ENCODE measurements at places on chromosomes 12 and 14.

GRCh38 chr12:4996714-4997113 is 47.0 kb upstream of the KCNA5 start:
- no peak for DNase-seq

DNA sequence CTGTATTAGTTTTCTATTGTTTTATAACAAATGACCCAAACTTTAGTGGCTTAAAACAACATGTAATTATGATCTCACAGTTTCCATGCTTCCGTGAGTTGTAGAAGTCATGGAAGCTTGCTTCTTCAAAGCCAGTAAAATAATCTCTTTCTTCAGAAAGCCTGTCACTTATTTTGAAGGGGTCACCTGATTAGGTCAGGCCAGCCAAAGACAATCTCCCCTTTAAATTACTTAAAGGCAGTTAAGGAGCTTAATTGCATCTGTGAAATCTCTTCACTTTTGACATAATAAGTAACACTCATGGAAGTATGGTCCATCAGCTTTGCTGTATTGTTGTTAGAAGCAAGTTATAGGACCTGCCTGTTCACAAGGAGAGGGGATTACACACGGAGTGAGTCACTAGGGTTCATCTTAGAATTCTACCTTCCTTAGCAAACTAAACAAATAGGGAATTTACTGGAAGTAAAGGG is 89.8 kb downstream of the FAR2 start:
- DNase-seq = no peak

- no peak for DNase-seq
Measured at GRCh38 chr14:79502751-79503148, 708.6 kb downstream of the DIO2 start.

GRCh38 chr12:58349161-58349560 is 407.8 kb downstream of the ATP23 start:
- no peak for DNase-seq

DNA sequence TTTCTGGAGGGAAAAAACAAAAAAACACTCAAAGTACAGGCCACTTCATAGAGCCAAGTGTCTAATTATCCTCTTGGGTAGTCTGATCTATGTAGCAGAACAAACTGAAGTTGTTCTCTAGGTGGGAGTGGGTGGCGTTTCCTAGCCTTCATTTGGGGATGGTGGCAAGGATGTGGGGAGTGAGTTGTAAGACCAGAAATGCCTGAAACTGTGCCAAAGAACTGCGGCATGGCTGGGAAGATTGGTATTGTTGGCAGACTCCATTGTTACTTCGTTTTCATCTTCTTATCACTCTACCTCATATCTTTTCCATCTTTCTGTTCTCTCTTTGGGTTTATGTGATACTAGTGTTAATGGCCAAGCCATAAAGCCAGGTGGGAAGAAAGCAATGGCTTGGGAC is 177.3 kb upstream of the DDHD1 start:
- no peak for DNase-seq

DNA sequence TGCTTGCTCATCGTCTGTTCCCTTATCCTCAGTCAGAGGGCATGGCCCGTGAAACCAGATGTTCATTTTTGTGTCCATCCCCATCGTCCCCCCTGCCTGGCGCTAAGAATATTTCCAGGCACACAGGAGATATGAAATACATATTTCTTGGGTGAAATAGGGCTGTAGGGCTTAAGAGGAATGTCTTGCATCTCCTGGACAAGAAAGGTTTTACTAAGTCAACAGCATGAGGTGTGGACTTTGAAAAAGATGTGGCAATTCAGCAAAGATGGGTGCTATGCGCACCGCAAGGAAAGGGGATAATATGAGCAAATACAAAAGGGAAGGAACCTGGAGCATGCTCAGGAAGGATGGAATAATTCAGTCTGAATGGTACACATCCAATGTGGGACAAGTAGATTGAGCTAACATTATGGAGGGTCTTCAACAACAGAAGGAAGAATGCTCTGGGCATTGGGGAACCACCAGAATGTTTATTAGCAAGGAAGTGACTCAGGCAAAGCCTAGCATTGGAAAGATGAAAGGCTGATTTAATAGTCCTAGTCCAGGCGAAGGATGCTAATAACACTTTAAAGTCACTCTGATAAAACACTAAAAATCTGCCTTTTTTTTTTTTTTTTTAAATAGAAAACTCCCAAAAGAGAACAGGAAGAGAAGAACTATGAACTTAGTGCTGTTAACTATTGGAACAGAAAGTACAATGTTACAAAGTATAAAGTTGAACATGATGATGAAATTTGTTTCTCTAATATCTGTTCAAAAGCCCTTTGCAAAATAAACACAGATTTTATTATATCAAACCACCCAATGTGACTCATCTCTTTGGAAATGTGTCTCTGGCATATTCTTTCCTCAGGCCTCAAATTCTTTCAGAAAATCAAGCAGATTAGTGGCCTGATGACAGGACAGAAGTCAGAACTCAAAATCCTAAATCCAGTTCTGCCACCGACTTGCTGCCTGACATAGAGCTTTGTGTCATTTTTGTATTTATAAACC is 449.5 kb downstream of the BCAT1 start:
- no peak for DNase-seq

DNA sequence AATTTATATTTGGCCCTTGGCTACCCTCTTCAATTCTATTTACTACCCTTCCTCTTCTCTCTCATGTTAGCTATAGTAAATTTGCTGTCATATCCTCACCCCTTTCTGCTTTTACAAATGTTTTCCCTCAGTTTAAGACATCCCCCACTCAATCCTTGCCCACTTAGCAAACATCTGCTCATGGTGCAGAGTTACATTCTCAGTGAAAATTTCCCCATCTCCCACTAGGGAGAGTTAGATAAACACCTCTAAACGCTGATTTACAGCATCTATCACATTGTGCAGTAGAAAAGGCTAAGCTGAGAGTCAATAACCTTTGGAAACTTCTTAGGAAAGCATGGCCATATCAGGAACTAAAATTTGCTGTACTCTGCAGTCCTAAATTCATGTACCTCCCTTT is 69.0 kb downstream of the DENND5B start:
- DNase-seq = no peak

DNA sequence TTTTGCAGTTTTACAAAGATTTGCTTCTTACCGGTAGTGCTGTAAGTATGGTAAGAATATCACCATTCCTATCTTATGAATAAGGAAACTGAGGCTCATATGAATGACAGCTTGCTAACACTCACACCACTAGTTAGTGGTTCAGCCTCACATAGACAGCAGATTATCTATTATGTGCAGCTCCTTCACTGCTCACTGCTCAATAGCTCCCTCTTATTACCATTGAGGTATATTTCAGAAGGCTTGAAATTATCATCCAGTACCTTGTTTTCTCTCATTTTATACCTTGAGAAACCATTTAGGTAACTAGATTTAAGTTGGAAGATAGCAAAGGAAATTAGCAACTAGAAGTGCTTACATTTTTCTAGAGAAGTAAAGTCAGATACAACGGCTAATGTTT is 15.5 kb downstream of the RIC8B start:
- DNase-seq = no peak

DNA sequence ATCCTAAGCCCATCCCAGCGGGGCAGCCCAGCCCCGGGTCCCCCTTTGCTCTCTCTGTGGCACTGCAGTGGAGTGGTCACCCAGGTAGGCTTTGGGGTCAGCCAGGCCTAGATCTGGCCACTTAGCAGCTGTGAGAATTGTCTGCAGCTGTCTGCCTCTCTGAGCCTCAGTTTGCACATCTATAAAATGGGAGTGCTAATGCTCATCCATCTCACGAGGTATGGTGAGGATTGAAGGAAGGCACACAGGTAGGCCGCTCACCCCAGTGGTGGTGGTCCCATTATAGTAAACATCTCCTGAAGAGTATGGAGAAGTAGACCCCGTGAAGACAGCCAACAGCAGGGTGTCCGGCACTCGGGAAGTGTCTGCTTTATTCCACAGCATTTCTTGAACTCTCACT is 9.2 kb downstream of the FOXN4 start:
- DNase-seq = no peak

DNA sequence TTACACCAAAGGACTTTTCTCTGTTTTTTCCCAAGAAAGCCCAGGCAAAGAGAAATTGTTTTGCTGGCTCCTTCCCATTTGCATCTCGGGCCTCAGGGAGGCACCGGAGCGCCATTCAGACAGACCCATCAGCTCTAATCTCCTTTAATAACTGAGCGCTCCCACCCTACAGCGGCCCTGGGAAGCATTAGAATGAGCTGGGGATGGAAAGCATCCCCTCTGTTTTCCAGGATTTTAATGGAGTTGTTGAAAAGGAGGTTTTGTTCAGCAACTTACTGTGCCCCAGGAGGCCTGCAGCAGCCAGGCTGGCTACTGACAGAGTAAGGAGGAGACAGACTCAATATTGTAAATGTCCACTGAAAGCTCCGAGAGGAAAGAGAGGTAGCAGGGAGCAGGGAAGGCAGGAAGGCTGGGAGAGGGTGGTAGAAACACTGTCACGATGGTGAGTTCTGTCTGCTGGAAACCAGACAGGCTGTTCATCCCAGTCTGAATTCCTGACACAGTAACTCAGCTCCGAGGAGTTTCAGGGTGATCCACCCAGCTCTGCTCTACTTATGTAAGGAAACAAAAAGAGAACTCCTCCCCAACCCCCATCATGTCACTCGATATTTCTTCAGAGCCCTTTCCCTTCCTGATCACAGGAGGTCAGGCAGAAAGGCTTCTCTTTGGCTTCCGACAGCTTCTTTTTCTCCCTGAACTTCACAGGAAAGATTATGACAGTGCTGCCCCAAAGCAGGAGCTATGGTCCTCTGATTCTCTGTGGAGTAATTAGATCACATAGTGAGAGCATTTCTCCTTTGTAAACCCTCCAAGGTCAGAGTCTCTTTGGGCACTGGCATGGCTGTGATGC is 62.5 kb upstream of the TMEM132D start:
- DNase-seq = no peak

DNA sequence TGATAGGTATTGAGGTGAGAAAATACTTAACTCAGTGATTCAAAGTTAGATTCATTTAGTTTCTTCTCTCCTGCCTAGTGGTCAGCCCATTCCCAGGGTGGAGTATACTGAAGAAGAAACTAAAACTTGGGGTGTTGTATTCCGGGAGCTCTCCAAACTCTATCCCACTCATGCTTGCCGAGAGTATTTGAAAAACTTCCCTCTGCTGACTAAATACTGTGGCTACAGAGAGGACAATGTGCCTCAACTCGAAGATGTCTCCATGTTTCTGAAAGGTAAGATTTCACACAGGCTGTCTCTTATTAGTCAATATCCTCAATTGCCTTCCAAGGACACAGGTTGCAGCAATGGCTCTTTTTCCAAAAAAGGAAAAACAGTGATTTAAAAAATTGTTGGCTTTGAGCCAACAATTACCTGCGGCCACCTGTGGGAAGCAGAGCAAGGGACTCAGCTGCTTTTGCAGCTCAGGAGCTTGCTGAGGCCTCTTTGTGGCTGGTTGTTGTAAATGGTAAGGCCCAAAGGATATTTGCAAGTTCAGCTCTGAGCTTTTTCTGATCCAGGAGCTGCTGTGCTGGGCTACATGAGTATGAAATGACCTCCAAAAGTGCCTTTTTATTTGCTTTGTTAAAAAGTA is 33.9 kb downstream of the TPH2 start:
- no peak for DNase-seq

GRCh38 chr12:133120385-133121191 is 9.5 kb downstream of the ZNF891 start:
- no peak for DNase-seq

DNA sequence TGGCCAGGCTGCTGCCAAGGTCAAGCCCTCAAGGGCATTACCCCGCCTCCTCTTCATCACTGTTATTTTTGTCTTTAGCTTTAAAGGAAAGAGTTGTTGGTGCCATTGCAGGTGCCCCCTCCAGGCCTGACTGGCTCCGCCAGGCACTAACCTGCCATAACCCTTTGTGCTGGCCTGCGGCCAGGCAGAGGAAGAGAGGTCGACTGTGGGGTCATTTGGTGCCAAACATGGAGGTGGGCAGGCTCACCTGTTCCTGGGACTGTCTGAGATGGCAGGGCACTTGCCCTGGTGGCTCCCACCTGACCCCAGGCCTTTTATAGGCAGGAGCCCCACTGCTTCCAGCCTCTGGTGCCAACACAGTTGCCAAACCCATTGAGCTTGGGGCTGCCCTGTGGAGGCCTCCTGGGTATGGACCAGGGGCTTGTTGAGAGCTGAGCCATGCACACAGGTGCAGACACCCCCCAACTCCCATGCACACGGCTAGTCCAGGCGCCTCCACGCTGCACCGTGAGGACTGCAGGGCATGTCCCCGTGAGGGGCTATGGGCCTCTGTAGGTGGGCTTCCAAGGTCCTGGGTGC is 29.4 kb upstream of the PLD4 start:
- DNase-seq = no peak

- no peak for DNase-seq
Measured at GRCh38 chr12:3202734-3203446, 125.7 kb downstream of the TSPAN9 start.

GRCh38 chr12:66516561-66516960 is 162.3 kb downstream of the GRIP1 start:
- no peak for DNase-seq

DNA sequence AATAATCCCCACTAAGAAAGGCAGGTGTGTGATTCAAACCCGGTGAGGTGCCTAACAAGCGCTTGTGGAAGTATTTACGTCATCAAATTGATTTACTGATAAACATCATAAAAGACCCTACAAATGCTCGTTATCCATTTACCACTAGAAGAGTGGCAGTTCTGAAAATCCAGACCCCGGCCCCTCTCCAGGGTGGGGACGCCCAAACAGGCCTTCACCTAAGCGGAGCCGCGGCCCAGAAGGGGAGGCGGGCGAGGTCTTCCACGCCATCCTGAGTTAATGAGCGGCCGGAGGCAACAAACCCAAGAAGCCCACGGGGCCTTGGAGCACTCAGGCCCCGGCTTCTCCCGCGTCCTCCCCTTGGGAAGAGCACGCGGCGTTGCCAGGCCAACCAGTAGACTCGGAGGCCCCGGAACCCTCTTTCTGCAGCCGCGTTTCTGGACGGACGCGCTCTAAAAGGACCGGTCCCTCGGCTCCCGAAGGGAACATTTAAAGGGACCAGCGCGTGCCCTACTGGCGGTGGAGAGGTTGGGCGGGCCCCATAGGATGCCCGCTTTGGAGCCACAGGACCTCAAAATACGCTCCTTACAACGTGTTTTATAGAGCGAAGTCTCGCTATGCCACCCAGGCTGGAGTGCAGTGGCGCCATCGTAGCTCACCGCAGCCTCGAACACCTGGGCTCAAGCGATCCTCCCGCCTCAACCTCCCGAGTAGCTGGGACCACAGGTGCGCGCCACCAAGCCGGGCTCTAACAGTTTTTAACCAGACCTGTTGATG is 3.5 kb downstream of the PTPN21 start:
- no peak for DNase-seq

DNA sequence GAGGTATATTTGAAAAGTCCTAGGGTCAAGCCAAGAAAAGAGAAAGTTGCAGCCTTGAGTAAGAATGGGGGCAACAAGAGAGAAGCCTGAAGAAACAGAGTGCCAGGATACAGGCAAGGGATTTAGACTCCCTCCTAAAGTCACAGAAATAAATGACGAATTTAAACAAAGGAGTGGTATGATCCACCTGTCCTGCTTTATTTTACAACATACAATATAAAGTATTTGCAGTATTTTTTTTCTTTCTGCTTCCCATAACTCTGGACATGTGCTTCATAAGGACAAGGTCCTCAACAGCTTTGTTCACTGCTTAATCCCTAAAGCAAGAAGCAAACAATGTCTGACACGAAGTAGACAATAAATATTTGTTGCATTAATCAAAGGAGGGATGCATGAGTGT is 57.4 kb downstream of the IFNG start:
- DNase-seq = no peak
